ENCODE measurements at places on chromosomes 1 and 21.
A peak's percentile ranks its signal among the peaks of the same experiment; 100 is the strongest.

DNA sequence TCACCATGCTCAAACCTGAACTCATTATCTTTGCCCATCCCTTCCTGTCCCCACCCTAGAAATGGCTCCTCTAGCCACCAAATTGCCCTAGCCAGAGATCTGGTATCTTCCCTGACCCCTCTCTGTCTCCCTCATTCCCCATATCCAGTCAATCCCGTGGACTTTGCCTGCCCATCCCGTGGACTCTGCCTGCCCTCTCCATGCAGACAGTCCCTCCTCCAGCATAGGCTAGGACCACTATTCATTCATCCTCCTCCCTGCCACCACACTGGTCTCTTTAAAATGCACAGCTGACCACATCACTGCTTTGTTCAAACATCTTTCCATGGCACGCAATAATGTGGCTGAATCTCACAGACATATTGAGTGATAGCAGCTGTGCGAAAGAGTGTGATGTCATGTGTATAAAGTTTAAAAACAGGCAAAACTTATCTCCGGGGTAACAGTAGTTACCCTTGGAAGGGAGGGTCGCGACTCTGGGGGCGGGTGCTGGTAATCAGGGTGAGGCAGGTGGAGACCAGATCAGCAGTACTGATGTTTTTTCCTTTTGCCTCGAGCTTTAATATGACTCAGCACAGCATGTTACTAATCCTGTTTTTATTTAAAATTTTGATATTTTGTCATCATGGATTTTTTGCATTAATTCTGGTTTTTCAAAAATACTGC, 4.8 kb upstream of the SLC2A1 start:
- peak; percentile 89 for DNase-seq

- DNase-seq = no peak
These were observed 28.1 kb upstream of the RNPC3 start for GRCh38 chr1:103497404-103497803.

DNA sequence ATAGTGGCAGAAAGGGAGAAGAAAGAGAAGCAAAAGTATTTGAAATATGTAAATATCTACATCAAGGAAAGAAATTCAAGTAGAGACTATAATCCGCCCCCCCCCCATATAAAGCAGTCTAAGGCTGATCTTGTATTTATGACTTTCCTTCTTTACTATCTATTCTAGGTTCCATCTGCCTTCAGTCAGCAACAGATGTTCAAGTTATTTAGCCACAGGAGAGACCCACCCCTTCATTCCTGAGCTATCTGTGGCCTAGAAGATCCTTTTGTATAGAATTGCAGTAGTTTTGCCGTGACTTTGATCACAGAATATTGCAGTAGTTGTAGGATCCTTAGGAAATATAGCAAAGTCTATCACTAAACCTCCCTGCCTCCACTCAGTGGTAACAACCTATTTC, 10.7 kb upstream of the BSDC1 start:
- peak; percentile 88 for DNase-seq

- peak; percentile 86 for DNase-seq
These were observed 3.3 kb upstream of the UTP11 start for GRCh38 chr1:38009088-38009840.

DNA sequence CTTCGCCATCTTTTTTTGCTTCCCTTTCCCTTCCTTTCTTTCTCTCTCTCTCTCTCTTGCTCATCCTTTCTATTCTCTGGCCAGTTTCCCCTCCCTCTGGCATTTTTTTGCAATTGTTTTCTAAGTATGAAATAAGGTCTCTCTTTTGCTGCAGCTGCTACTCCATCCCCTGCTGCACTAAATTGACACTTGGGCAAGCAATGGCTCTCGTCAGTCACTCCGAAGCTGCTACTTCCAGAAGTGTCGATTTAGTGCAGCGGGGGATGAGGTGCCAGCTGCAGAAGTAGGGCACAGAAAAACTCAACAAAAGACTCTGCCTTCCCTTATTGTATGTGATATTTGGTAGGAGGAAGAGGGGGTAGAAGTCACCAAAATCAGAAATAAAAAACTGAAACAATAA, 642.3 kb downstream of the RWDD3 start:
- DNase-seq = no peak

DNA sequence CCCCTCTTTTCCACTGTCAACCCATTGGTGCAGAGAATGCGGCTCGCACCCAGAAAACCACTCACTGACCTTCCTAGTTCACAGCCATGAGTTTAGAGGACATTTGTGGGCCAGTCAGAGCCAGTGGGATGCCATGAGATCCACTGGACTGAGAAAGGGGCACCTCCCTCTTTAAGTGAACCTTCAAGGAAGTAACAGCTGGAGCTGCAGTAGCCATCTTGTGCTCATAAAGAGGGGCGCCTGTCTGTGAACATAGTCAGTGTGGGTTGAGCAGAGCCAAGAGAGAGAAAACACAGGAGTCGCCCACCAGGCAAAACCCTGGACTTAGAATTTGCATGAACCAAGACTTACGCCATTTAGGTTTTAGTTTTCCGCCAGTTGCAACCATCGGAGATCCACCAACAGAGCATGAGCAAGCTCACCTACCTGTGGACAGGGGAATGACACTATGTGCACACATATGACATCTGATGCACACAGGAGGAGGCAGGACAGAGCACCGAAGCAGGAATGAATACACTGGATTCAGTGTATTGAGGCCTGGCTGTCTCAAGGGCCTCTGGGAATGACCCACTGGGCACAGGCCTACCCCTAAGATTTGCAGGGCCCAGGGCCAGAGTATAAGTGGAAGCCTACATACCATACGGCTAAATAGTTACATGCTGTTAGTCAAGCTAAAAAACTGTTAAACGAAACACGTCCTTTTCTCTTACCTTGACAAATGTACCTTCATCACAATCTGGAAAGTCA, 151.6 kb downstream of the GRIK3 start:
- no peak for DNase-seq

DNA sequence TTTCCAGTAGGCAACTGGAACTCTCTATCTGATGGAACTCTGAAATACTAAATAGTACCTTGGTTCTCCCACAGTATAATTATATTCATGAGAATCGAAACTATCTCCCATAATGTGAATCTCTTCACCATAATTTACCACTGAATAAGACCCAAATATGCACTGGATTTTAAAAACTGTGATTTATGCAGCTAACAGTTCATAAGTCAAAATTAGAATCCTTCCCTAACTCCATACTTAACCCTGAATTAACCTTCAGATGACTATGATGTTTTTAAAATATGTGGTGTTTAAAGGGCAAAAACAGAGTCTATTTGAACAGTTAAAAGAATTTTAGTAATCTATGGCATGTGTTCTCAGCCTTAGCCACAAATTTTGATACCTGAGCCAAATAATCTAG, 22.9 kb upstream of the SLC44A3 start:
- no peak for DNase-seq

Measured in myocyte (in vitro differentiated cells).